ENCODE measurements at places on chromosomes 11 and 22.

- no peak for DNase-seq
Measured at GRCh38 chr11:67055812-67056211, 835 bp upstream of the RHOD start.

DNA sequence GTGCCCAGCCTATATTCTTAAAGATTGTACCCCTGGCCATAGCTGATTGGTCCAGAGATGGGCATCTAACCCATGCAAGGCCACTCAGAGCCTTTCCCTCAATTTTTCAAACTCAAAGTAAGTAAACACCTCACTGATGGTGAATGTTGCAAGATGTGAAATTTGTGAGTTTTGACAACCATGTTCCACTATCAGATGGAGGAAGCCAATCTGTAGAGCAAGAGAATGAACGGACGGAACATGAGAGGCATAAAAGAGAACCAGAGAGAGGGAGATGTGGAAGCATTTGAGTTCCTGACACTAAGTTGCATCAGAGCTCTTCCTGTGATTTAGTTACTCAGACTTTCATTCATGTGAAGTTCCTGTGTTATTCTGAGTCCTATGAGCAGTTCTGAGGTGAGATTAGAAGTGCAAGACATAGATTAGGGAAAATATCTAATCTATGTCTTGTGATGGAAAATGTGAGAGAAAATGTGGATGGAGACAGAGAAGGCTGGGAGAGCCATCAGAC lies 73.3 kb downstream of the PRSS23 start:
- DNase-seq: no peak

GRCh38 chr11:26841818-26842473 lies 120.1 kb upstream of the SLC5A12 start:
- DNase-seq: no peak

DNA sequence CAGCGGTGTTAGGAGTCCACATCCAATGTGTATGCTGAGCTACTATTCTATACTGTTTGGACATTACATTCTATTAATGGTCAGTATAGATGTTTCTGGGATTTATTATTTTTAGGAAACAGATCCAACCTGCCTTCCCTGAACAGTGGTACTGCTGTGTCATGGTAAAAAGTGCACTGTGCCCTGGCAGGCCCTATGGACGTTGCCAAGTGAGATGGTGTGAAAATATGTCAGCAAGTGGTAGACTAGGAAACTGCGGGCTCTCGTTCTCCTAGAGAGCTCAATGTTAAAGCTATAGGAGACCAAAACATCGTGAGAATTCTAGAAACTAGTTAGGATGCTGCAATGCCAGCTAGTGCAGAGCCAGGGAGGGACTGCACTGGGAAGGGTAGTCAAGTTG lies 26.0 kb upstream of the CYP2D6 start:
- no peak for DNase-seq

DNA sequence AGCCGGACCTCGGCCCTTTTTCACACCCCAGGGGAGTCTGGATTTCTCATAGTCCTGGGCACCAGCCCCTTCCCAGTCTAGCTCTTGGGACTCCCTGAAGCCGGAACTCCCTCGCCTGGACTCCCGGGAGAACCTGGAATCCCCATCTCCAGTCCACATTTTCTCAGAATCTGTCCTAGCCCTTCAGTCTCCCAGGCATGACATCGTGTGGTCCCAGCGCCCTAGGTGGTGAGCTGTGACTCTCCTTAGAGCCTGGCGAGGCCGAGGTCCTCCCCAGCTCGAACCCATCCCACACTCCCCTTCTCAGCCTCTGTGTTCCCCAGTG lies 673 bp upstream of the DUSP18 start:
- no peak for DNase-seq

GRCh38 chr11:126436209-126436755 lies 80.8 kb downstream of the ST3GAL4 start:
- DNase-seq: no peak

DNA sequence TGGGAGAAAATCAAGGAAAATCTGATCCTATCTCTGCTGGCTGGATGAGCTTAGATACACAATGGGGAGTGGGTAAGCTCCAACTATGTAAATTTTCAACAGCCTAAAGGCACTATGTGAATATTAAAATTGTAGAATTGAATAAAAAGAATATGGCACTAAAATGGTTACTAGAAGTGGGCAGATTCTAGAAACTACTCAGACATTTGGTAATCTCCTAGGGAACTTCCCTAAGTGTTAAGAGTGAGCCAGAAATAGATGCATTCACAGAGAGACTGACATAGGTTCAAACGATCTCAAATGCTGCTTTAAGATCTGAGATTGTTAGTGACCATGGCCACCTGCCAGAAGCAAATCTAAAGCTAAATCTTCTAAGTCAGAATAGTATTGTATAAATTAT lies 4.3 kb upstream of the OR52E1 start:
- DNase-seq: no peak

All from H54 (cell line).